ENCODE measurements at places on chromosomes 6 and 20.

DNA sequence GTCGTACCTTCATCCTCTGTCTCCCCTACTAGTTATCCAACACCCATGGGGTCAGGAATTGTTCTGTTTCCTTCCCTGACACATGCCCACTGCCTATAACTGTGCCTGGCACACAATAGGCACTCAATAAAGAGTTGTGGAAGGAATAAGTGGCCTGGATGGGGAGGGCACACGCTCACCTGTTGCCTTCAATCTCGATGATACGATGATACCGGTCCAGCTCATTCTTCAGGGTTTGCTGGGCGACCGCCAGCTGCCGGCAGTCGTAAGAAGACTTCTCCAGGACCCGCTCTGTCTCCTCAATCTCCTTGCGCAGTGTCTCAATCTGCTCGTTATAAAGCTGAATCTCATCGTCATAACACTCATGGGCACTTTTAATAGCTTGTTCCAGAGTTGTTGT is 32.5 kb downstream of the BFSP1 start:
- DNase-seq: no peak

DNA sequence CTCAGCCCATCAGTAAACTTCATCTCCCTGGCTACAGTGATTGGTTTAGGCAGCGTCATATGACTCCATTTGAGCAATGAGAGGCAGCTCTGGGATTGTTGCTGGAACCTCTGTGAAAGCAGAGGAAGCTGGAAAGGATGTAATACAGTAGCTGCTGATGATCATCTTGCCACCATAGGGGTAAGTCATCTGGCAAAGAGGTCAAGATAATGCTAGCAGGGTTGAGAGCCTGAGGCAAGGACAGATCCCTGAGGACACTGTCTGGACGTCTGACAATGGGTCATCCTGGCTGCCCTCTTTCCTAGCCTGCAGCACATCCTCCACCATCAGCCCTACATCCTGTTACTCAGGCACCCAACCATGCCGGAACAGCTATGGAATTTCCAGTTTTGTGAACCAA is 25.5 kb upstream of the FKBP1A start:
- no peak for DNase-seq

DNA sequence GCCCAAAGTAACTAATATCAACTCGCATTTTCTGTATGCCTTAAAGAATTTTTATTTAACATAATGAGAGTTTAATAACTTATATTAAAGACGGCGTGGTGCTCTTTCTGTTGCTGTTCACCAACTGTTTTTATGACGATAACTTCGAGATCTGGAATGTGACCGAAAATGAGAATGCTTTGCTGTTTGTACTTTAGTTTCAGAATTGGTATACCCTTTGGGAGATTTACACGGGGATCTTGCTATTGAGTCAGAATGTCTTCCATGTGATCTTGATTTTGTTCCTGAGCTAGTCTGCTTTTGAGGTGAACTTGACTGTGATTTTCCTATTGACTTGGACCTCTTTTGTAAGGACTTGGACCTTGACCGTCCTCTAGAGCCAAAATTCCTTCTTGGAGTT is 17.9 kb downstream of the PNRC1 start:
- no peak for DNase-seq

DNA sequence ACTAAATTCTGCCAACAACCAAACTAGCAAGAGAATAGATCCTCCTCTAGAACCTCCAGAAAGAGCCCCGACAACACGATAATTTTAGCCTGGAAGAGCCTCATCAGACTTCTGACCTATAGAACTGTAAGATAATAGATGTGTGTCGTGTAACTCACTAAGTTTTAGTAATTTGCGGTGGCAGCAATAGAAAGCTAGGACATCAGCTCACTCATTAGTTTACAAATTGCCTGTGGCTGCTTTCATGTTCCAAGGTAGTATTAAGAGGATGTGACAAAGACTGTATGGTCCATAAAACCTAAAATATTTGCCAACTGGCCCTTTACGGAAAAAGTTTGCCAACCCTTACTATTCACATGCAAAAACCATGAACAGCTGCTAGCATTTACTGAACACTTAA is 17.3 kb downstream of the CYP24A1 start:
- DNase-seq: no peak

DNA sequence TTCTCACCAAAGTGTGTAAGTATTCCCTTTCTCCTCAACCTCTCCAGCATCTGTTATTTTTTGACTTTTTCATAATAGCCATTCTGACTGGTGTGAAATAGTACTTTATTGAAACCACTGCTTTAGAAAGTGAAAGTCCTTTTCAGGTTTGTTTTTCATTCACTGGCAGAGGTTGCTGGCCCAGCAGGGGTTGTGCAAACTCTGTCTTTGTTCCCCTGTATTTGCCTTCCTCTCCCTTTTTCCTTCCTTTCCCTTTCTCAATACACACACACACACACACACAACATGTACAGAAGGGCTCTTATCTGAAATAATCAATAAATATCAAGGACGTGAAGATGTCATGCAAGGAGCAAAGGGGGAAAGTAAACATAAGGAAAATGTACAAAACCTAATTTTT is 99.8 kb downstream of the LY86 start:
- no peak for DNase-seq

Data from AG04449 (cell line).